Stimulated activated CD8-positive, alpha-beta memory T cell treated with anti-CD3 and anti-CD28 coated beads, Interleukin-4, amount 100 ng/mL, for 48 hours (primary cell): ENCODE measurements at places on chromosomes 2 and 18.

- DNase-seq: peak; percentile 43
Observed at GRCh38 chr2:219245899-219246230, 586 bp downstream of the STK16 start.

DNA sequence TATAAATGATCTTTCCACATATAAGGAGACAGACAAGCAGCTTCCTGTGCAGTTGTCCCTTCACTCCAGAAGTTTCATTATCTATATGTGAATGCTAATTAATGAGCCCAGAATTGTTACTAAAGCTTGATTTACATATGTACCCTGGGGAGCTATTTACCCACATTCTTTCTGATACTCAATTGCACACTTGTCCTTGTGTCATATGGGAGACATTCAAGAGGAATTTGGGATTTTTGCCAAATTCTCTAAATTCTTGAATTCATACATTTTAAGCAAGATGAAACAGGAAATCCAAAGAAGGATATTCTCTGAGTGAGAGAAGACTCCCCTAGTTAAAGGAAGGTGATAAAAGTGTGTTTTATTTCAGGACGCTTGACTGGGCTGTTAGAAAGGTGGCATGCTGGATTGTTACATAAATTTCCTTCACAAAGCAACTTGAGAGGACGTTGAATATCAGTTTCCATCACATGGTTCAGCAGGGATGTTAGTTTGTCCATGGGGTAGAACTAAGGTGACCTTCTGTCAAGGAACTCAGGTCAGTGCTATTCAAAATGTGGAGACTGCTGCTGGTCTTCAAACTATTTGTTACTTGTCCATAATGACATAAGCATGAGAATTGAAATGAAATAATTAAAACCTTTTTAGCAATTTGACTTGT, 368.2 kb downstream of the IRS1 start:
- no peak for DNase-seq

GRCh38 chr2:128281852-128282245, 36.8 kb downstream of the HS6ST1 start:
- no peak for DNase-seq

- no peak for DNase-seq
Observed at GRCh38 chr2:178895872-178896271, 88.6 kb upstream of the TTN start.
